ENCODE measurements at places on chromosomes 2 and 18.

DNA sequence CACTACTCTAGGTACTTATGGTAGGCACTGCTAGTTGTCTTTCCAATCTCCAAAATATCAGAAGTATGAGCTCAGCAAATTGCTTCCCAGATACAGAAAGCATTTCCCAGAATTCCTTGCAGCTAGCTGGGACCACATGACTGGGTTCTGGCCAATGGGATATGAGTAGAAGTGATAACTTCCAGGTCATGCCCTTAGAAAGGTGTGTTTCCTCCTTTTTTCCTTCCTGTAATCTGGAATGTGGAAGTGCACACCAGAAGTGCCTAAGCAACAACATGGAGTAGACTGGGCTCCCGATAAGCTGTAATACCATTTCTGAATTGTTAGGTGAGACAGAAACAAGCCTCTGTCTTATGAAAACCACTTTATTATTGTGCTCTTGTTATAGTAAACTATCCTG lies 279.8 kb downstream of the ZNF385B start:
- DNase-seq, result no peak

DNA sequence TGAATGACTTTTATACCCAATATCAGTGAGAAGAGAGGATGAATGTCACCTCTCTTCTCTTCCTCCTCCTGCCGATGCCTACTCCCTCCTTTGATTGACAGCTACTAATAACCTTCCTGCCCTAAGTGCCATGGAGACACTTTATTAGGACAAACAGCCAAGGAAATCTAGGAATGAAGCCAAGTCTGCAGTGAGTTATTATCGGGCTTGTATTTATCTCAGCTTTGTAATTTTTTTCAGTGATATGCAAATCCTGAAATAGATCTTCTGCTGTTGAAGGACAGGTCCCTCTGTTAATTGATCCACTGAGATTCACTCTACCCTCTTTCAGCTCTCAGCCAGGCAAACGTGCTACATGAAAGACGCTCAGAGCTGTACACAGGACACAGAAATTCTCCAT lies 686.7 kb downstream of the TMEM182 start:
- DNase-seq, result no peak

- peak; percentile 55 for DNase-seq
Measured at GRCh38 chr2:121897335-121897970, 142.0 kb downstream of the TSN start.

GRCh38 chr2:219280651-219281050 lies 1.5 kb downstream of the DNAJB2 start:
- no peak for DNase-seq

GRCh38 chr2:201215963-201216362 lies 33.0 kb downstream of the CASP10 start:
- no peak for DNase-seq

GRCh38 chr2:192465141-192465540 lies 270.4 kb upstream of the TMEFF2 start:
- no peak for DNase-seq

DNA sequence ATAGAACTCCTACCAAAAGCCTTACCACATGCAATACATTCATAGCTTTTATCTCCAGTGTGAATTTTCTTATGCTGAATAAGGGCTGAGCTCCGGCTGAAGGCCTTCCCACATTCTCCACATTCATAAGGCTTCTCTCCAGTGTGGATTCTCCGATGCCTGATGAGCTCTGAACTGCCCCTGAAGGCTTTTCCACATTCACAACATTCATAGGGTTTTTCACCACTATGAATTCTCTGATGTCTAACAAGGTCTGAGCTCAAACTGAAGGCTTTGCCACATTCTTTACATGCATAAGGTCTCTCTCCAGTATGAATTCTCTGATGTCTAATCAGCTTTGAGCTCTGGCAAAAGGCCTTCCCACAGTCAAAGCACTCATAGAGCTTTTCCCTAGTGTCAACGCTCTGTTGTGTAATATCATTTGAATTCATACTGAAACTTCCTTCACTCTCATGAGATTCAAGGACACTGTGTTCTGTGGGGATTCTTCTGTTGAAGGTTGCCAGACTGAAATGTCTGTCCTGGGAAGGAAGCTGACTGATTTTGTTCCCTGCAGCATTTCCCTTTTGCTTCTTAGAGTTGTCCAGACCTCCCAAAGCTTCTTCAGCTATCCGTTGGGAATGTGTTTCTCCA lies 12.9 kb downstream of the ZNF397 start:
- no peak for DNase-seq

DNA sequence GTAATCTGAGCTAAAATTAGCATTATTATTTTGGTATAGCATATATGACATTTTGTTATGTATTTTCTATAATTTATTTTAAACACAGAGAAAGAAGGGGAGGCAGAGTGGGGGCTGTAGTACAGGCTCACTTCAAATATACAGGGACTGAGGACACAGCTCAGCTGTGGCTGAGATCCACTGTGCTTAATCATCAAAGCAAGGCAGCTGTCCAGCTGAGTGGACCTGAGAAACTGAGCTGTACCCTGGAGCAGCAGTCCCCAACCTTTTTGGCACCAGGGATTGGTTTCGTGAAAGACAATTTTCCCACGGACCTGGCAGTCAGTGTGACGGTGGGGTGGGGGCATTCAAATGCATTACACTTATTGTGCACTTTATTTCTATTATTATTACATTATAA lies 687.2 kb downstream of the RNF144A start:
- peak; percentile 5 for DNase-seq

DNA sequence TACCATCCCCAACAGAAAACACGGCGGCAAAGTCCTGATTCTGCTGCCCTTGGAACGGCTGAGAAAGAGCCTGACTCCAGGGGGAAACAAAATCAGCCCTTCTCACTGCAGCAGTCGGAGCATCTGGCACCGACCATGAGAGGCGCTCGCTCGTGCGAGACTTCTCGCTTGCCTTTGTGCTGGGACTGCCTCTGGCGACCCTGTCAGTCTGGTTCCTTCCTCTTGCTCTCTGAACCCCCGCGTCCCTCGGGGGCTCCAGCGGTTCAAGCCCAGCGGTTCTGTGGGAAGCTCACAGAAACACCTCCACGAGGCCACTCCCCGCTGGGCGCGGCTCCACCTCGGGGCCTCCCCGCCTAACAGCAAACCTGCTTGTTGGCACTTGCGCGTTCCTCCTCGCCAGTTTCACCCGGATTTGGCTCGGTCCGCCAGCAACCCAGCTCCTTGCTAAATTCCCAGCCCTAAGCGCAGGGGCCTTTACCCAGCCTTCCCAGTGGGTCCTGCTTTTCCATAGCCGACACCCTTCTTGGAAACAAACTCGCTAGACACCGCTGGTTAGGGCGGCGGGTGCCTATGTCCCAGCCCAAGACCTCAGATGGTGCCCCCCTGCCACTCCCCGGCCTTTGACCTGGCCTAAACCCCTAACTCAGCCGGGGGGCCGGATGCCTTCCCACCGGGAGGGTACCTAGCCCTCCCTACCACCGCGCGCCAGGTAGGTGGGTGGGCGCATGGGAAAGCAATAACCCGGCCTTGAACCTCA lies 2.2 kb downstream of the RND3 start:
- peak; percentile 65 for DNase-seq

GRCh38 chr2:234425639-234426603 lies 71.0 kb downstream of the ARL4C start:
- DNase-seq, result no peak

DNA sequence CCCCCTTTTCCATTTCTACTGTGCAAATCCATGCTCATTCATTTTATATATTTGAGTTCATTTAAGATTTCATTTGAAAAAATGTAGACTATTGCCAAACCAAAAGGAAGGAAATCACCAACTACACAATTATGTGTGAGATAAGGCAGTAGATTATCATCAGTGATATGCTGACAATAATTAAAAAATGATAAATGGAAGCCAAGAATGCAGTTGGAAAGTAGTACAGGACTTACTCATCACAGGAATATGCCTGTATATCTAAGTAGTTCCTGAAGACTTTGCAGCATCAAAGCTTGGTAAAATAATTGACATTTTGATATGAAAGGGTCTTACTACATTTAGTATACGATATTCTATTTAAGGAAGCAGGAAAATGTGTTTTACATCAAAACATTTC lies 166.1 kb upstream of the OTX1 start:
- DNase-seq, result no peak

- DNase-seq, result no peak
Measured at GRCh38 chr18:60411715-60412114, 39.1 kb upstream of the MC4R start.

GRCh38 chr2:235044501-235045271 lies 92.9 kb downstream of the SH3BP4 start:
- no peak for DNase-seq

DNA sequence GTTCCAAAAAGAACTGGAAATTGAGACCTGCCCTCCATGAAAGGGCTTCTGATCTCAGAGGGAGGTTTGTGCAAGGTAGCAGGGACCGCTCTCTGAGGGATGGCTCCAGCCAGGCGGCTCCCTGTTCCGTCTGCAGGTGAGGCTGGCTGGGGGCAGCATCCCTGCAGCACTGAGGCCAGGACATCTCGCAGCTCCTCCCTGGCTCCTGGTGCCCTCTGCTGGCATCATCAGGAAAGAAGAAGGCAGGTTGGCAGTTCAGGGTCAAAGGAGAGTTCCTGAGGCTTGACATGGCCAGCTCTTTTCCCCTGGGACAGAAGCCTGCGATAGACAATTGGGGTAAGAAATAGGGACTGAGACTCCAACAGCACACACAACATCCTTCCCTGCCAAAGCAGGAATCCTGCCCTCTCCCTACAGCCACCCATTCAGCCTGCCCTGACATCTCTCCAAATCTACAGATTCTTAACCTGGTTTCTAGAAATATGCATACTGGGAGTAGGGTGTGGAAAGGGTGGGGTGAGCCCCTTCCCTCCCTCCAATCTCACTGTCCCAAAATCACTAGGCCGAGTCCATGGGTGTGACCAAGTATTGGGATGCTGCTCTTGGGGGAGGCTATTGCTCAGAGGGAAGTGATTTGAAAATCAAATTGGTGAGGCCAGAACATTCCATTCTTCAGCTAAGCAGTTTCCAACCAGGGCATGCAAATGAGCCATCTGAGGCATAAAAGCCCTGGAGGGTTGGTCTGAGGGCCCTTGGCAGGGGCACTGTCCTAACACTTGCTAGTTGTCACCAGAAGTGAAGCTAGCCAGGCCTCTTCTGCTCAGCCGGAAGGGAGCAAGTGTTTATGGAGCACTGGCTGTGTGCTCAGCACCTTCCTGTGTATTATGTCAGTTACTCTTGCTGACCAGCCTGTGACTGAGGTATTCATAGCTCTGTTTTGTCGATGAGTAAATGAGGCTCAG lies 185.4 kb downstream of the TFCP2L1 start:
- no peak for DNase-seq

Data from fibroblast of mammary gland (primary cell).